SIG-M5 (cell line): ENCODE measurements at places on chromosomes 4 and X.

DNA sequence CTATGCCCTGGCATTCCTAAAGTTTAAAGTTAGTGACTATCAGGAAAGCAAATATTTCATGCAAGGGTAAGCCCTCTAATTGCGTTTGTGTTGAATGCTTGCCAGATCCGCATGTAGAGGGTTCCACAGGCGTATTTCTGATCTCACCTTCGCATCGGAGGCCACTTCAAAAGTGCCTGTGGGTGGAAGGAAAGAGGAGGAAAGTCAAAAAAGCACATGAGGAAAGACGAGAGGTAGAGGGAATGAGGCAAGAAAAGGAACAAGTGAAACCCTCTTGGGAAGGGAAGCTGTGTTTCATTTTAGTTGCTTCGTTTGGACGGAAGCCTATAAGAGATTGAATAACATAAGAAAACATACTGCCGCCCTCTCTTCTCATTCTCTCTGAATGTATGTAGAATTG, 628.8 kb downstream of the SPRY1 start:
- DNase-seq: no peak

DNA sequence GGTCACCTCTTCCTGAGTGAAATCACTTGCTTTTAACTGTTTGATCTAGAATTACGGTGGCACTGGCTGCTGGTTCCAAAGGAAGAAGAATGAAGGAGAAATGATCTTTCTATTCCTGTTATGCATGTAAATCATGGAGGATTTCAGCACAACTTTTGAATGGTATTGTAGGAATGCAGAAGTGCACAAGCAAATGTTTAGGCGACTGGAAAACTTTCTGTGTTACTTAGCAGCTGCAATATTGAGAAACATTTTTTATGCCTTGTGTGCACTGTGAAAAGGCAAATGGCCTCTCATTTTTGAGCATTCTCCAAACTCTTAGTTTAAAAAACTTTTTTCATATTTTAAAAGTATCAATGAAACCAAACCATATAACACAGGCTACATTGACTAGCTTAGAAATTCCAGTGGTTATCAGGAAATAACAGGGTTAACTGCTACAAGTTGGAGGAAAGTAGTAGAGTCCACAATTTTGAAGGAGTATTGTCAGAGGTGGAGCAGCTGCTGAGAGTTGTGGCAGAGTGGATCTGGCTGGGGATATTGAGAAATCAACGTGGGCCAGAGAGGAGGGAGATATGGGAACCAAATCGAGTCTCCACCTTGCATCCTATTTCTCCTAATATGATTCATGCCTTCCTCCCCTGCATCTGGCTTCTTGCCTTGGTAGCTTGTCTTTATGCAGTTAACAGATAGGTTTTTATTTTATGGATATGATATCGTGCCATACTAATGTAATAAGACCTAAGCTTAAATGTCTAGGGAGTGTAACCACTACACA, 32.0 kb upstream of the FHL1 start:
- DNase-seq: no peak

- DNase-seq: no peak
These were observed 95.5 kb upstream of the PPP2R3B start for GRCh38 chrX:482192-482701.

DNA sequence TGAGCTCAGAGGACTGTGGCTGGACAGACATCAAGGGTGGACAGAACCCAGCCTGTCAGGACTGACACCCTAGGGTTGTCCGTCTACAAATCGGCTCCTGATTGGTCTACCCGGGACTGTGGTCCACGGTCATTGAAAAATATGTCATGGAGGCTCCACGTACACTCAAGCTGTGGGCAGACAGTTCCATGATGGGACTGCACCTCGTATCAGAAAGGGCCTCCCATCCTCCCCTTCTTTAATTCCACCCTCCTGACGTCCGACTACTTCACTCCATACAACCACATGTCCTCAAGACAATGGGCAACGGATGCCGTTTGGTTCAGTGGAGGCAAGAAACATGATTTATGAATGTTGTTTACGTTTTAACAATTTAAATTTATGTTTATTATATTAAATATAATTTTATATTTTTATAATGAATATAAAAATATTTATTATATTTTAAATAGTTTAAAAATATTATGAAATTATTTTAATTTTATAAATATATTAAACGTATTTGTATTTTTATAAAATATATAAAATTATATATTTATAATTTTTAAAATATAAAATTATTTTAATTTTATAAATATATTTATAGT, 58.0 kb upstream of the SHOX start:
- no peak for DNase-seq

DNA sequence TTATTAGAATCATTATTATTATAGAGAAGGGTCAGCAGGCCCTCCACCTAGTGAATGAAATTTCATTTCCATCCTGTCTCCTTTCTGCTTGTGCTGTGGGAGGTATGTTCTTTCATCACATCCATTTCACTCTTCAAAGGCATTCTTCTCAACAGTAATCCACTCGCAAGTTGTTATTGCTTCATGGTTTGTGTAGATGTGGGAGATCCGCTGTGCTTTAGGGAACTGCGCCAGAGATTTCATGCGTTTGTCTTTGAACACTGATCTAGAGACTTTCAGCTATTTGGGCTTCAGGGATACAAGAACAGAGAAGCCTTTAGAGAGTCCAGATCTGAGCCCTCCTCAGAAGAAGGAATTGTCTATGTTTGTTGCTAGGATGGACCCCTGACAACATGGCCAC, 53.5 kb upstream of the PUDP start:
- DNase-seq: no peak

GRCh38 chr4:42633605-42634388, 23.1 kb downstream of the ATP8A1 start:
- DNase-seq: no peak

DNA sequence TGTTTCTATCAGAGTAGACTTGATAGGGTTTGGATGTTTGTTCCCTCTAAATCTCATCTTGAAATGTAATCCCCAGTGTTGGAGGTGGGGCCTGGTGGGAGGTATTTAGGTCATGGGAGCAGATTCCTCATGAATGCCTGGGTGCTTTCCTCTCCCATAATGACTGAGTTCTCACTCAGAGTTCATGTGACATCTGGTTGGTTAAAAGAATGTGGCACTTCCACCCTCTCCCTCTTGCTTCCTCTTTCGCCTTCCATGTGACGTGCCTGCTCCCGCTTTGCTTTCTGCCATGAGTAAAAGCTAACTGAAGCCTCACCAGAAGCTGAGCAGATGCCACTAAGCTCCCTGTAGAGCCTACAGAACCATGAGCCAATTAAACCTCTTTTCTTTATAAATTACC, 47.3 kb upstream of the SRPX start:
- DNase-seq: no peak

DNA sequence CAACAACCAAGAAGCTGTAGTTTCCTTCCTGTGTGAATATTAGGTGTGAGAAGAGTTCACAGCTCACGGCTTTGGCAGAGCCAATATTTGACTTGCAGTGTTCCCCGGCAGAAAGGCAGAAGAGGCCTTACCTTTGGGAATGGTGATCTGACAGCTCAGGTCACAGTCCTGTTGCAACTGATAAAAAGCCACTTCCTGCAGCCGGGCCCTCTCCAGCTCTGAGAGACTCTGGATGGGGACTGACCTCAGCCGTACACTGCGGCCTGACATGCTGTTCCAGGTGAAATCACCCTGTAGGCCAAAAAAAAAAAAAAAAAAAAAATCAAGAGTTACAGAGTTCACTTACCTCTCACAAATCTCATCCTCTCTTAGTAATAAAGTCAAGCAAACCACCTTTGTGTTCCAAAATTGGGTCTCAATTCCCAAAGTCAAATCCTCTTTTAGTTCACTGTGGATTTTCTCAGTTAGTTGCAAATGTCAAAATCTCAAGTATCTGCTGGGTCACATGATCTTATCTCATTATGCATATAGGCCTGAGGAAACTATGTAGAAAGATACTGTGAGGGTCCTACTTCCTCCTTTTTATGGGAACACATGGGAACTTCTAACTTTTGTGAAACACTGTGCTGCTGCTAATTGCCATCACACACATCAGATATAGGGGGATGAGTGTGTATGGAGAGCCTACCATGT, 38.6 kb upstream of the AMELX start:
- no peak for DNase-seq

DNA sequence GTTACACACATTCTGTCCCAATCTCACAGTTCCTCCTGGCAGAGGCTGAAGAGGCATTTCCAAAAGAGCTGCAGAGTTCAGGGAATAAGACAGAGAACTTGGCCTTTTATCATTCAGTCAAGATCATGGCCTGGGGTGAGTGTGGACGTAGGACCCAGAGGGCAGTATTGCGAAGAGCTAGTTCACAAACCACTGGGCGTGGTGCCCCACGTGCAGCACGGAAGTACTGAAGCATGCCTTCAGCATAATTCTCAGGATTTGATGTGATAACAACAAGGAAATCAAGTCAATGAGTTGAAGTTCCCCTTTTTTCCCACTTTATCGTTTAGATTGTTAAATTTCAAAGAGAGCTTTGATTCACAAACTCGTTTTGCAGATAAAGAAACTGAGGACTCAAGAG, 117.7 kb downstream of the RELL1 start:
- no peak for DNase-seq

- DNase-seq: no peak
These were observed 24.4 kb upstream of the FAM47B start for GRCh38 chrX:34918091-34918736.

GRCh38 chr4:102399021-102399420, 53.7 kb upstream of the SLC39A8 start:
- DNase-seq: peak; percentile 2

DNA sequence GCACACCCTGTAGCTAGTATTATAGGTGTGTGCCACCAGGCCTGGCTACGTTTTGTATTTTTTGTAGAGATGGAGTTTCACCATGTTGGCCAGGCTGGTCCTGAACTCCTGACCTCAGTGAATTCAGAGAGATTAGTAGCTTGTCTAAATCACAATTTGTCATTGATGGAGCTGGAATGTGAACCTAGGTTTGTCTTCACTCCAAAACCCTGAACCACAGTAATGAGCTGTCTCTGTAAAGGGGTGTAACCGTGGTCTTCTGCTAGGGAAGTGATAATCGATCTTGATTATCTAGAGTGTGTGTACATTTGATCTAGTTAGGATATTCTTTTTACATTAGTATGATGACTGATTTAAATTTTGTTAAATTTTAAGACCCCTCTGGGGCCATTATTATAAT, 8.3 kb downstream of the ARHGAP10 start:
- no peak for DNase-seq

GRCh38 chr4:95761871-95762270, 78.0 kb upstream of the PDHA2 start:
- DNase-seq: no peak

- no peak for DNase-seq
These were observed 65.8 kb upstream of the GPRIN3 start for GRCh38 chr4:89373394-89373793.

DNA sequence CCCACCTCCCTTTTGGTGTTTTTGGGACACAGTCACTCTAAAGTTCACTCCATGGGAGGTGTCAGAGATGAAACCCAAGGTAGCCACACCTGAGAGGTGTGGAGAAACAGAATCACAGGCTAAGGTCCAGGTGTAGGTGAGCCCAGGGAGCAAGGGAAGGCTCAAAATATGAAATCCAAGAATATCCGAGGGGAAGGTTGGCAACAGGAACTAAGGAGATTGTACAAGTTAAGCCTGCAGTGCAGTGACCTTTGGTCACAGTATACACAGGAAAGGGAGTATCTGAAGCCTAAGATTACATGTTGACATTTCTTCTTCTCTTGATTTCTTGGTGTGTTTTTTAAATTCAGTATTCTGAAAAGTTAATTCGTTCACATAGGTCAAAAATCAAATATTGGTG, 46.5 kb downstream of the PHF8 start:
- DNase-seq: no peak

- DNase-seq: no peak
These were observed 17.9 kb downstream of the VSIG4 start for GRCh38 chrX:66021765-66022631.

GRCh38 chr4:5051278-5052203, at the start of gene STK32B:
TSS of gene STK32B (plus strand) at chr4:5051480.
- DNase-seq: no peak

- no peak for DNase-seq
These were observed 479.7 kb downstream of the ACTRT1 start for GRCh38 chrX:127572471-127572870.

DNA sequence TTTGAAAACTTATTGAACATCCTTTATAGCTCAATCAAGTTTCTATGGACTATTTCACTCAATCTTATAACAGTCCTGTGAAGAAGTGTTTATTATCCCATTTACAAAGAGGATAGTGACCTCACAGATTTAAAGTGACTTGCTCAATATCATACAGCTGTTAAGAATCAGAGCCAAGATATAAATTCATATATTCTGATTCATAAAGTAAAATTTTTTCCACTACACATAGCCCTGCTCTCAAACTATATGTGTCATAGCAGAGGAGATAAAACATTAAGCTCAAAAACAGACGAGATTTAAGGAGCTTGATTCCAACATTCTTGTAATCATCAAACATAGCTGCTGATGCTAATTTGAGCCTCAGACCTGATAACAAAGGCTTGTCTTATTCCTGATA, 226.8 kb downstream of the CAMK2D start:
- DNase-seq: no peak

GRCh38 chrX:30005813-30006212, 209.6 kb upstream of the MAGEB2 start:
- DNase-seq: no peak

DNA sequence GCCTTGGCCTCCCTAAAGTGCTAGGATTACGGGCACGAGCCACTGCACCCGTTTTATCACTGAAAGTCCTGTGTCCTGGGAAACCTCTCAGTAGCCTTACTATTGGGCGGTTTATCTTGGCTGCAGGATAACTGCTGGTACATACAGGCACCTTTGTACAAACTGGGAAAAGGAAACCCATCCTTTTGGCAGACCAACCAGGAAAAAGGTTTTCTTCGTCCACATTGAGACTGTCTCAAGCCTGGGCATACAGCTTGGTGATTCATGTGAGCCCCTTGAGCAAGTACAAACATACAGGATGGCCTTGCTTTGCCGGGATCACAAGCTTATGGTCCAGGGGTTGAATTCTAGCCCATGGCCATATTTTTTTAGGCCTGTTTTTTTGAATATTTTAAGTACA, 32.8 kb downstream of the RWDD4 start:
- DNase-seq: no peak

GRCh38 chrX:121733514-121733913, 686.1 kb downstream of the GLUD2 start:
- no peak for DNase-seq

DNA sequence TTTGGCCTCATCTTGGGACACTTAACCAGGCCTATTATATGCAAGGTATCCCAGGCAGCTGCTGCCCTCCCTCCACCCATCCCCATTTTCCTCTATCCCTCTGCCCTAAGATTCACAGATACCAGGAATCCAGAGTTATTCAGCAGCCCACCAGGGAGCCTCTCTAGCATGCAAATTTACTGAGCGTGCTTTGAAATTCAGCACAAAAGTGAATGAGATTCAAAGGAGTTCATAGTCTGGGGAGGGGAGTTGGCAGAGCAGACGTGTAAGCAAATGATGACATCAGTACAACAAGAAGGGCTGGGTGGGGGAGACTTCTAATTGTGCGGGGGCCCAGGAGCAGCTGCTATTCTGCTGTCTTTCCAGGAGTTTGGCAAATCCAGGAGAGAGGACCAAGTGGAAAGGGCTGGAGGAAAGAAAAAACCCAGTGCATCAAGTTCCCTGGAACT, 1.7 kb upstream of the MTM1 start:
- no peak for DNase-seq

GRCh38 chr4:76607266-76607799, 172.3 kb downstream of the SHROOM3 start:
- no peak for DNase-seq
